WERI-Rb-1 (cell line): ENCODE measurements at places on chromosomes 3 and 15.

DNA sequence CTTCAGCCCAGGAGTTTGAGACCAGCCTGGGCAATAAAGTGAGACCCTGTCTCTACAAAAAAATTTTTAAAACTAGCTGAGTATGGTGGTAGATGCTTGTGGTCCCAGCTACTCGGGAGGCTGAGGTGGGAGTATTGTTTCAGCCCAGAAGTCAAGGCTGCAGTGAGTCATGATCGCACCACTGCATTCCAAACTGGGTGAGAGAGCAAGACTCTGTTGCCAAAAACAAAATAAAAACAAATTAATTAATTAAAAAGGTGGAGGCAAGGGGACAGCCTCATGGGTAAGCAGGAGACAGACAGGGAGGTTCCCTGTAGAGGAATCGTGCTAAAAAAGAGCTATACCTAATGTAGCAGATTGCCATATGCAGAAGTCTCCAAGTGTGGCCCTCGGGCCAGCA, 12.6 kb downstream of the HAPLN3 start:
- no peak for DNase-seq

GRCh38 chr3:71318458-71318827, 265.1 kb downstream of the FOXP1 start:
- no peak for DNase-seq

GRCh38 chr15:66940368-66940767, 125.0 kb upstream of the SMAD3 start:
- no peak for DNase-seq

DNA sequence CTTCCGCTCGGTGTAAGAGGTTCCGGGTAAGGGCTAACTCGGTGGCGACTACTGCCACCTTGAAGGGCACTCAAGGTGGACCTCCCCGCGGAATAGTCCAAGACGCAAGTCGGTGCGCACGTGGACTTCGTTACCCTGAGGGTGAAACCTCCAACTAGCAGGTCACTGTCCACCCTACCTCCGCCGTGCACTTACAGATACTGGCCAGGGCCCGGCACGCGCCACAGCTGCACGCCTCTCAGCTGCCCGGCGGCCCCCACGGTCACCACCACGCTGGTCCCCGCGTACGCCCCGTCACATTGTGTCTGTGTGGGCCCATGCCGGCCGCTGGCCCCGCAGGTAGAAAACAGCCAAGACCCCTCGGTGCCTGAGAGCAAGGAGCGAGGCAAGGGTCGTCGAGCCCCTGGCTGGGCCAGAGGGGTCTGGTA, 1.1 kb downstream of the LTK start:
- DNase-seq: no peak

- DNase-seq: no peak
Observed at GRCh38 chr3:144968750-144969350, 997.2 kb downstream of the DIPK2A start.

- DNase-seq: no peak
Observed at GRCh38 chr15:25886498-25887140, 23.5 kb upstream of the ATP10A start.

GRCh38 chr3:101248736-101249135, 71.6 kb downstream of the IMPG2 start:
- DNase-seq: no peak

- no peak for DNase-seq
Observed at GRCh38 chr3:7638103-7638502, 777.2 kb downstream of the GRM7 start.

DNA sequence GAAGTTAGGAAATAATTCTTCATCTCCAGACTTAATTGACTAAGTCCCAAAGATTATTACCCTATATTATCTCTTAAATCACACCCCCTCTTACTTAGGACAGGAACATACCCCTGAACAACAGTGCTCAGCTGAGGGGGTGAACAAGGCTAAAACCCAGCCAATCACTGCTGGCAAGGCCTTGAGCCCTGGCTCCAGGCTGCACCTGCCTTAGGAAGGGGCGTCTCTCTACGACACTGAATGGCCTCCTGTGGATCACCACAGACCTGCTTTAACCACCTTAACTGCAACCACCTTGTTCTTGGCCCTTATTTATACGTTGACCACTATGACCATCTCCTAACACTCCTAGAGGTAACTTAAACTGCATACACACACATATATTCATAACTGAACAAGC, 267.4 kb upstream of the THBS1 start:
- no peak for DNase-seq

- DNase-seq: no peak
Observed at GRCh38 chr3:62523672-62524071, 150.3 kb upstream of the FEZF2 start.

DNA sequence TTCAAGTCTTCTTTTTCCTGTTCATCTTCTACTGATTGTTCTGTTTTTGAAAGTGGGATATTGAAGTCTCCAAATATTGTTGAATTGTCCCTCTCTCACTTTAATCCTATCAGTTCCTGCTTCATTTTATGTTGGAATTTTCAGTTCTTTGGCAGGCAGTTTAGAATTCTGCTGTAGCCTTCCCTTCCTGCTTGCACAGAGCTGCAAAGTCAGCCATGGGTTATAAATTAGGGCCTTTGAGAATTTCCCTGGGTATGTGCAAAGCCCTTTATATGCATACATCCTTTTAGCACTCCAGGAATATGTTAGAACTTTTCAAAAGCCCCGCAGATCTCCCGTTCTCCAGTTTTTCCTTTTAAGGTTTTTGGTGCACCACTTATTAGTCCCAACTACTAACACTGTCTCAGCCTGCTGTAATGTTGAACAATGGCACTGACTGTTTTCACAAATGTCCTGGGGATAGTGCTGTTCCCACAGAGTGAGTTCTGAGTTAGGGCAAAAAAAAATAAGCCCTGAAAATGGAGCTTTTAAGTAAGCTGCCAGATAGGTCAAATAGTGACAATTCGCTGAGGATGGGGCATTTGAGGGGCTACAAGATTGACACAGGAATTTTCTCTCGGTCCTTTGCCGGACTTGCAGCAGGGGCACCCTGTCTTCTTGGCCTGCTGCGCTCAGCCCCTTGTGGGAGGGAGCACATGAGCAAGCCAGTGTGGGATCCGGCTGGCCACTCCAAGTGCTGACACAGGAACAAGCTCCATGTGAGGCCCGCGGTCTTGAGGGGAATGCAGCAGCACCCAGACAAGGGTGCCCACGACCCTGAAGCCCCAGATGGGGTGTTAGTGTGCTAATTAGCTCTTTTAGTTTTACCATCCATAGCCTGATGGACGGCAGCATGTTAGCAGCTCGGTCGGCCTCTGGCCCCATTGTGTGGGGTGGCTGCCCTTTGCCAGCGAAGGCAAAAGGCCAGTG, 96.0 kb downstream of the VPS8 start:
- no peak for DNase-seq
